Spleen (tissue), 13 donors: ENCODE measurements at places on chromosomes 12 and 14. TPM values are rescaled to one million over a fixed set of nuclear protein-coding genes. Genes with fewer than 3 reads are reported as not detected.

Gene SLC7A7
- 56.4 TPM for total RNA-seq

Gene SLC22A17
- 13.7 TPM for total RNA-seq

Gene PIK3C2G
- not detected for total RNA-seq

Gene DBX2
- not detected for total RNA-seq

Gene THAP2
- 8.8 TPM for total RNA-seq

Gene GARIN6
- total RNA-seq, result not detected

Gene CEP170B
- total RNA-seq, result 7.0 TPM

Gene PAN2
- 100 TPM for total RNA-seq

Gene FBRSL1
- 59.2 TPM for total RNA-seq

Gene NELL2
- 5.1 TPM for total RNA-seq

Gene TSPAN19
- not detected for total RNA-seq

Gene TULP3
- 9.6 TPM for total RNA-seq

Gene AHNAK2
- 0.94 TPM for total RNA-seq

Gene ADAMTS20
- total RNA-seq, result not detected
